ENCODE measurements at places on chromosomes 5 and 9.

DNA sequence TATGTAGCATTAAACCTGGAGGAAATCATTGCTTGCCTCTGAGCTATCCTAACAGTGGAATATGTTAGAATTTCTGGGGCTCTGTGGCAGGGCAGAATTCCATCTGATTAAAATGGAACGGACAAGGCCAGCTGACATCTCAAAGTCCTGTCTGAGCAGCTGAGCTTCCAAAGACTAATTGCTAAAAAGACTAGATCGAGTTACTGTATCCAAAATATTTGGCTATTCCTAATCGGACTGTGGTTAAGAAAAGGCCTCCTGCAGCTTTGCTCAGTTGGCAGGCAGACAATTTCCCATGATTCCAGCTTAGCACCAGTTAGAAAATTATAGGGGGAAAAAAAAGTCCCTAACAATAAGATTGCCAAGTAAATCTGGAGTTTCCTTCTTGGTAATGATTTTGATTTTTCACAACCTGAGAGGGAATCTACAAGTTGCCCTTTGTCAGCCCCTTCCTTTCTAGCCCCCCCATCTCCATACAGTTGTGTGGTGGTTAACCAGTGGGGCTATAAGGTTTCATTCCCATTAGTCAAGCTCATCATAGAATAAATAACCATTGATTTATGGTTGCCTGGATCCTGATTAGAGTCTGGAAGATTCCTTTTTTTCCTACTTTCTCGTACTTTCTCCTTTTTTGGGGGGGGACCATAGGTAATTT lies 26.4 kb downstream of the PTGR1 start:
- DNase-seq = no peak

- DNase-seq = no peak
Measured at GRCh38 chr5:54902791-54903473, 82.5 kb downstream of the ESM1 start.

GRCh38 chr5:10537624-10538023 lies 26.2 kb upstream of the ANKRD33B start:
- no peak for DNase-seq

GRCh38 chr9:121902461-121903135 lies 190.5 kb downstream of the TTLL11 start:
- no peak for DNase-seq

DNA sequence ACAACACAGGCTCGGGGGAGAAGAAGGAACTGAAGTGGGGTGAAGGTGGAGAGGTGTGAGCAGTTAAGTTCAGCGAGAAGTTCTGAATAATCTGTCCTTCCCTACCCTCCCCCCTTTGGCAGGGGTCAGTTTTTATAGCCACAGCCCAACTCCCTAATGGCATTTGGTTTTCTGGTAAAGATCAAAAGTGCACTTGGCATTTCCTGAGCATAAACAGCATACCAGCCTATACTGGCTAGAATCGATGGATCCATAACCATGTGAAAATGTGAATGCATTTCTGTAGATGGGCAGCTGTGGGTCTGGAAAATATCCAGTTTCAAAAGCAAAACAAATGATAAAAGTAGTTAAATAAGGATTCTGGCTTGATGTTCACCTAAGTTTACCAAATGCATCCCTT lies 410.9 kb downstream of the PLK2 start:
- no peak for DNase-seq

- no peak for DNase-seq
Measured at GRCh38 chr5:105782501-105782900, 1888.2 kb downstream of the EFNA5 start.

DNA sequence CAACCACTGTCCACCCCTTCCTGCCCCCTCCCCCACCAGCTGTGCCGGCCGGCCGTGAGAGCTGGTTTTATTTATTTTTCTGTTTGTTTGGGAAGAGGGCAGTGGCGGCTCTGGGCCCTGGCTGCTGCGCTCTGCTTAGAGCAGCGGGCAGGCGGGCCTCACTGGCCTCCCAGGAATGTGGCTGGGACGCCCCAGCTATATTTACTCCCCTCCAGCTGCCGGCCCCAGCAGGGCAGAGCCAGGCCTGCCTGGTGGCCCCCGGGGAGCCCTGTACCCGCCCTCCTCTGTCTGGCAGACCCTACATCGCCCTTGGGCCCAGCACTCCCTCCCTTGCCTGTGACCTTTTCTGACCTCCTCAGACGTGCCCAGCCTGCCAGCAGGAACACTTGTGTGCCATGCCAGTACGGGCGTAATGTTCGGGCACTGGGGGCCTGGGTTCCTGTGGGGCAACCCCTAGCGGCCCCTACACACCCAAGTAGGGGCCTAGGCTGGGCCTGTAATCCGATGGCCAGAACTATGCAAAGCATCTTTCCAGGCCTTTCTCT lies 7.7 kb downstream of the CXXC5 start:
- no peak for DNase-seq

DNA sequence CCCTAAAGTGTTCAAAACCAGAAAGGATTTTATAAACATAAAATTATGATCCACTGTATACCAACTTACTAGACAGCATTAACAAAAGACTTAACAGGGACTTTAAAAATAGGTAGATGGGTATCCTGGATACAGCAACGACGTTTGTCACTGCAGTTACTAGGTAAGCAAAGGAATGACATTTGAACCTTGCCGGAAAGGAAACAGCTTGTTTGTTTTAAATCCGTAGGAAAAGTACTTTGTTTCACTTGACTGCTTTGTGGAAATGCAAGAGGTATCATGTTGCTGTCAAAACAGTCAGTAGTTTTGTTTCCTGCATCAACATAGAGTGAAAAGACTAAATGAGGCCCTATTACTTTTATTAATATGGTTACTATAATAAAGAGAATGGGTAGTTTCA lies 122.9 kb downstream of the CDC42SE2 start:
- DNase-seq = no peak

All from SIG-M5 (cell line).